Caco-2 (cell line): ENCODE measurements at places on chromosomes 12 and 14.

DNA sequence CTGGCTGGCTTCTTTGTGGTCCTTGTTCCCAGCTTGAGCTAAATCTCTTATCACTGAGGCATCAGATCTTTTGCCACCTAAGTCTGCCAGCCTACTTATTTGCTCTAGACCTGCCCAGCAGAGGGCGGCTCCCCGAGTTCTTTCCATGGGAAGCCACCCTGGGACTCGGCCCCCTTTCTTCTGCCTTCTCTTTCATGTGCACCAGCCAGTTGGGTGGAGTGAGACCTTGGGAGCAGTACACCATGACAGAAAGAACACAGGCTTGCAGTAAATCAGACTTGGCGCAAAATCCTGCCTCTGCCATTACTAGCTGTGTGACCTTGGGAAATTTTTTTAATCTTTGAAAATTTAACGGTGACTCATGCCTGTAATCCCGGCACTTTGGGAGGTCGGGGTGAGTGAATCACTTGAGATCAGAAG lies 7.4 kb downstream of the SMAGP start:
- DNase-seq = peak; percentile 47

DNA sequence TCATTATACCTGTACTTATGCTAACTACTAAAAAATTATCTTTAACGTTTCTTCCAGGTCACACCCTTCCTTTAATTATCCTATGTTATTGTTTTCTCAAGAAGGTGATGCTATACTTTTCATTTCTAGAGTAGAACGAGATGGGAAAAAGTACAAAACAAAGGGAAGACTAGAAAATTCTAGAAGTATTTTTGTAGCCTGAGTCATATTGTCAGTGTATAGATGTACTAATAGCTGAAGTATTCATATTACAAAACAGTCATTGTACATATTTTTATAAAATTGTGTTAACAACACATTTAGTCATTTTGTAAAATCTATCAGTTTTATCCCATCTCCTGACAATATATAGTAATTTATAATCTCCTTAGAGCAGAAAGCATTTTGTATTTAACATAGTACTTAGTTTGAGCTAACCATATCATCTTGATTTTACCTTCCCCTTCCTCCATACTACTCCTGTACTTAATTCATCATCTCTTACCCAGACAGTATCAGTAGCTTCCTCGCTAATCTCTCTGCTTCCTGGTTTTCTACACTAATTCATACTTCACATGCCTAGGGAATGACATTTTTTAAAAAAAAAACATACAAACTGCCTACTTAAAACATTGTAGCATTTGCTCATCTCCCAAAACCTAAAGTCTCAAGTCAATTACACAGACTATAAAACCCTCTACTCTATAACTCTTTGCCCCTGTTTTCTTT lies 920.9 kb downstream of the RPS29 start:
- DNase-seq = no peak

DNA sequence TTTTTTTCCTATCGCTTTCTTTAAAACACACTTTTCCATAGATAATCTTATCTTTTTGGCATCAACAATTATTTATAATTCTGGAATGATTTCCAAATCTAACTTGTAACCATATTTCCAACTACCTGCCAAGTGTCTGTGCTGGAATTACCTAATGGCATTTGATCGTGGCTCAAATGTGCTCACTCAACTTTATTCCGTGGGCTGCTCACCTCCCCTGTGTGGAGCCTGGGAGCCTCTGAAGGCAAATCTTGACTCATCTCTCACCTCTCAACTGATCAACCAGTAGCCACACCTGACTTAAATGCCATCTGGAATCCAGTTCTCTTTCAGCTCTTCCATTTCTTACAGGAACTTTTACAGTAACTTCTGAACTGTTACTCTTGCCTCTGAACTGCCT lies 608.6 kb downstream of the DIO2 start:
- DNase-seq = no peak

GRCh38 chr14:77961847-77962580 lies 162.1 kb downstream of the ADCK1 start:
- DNase-seq = no peak

- no peak for DNase-seq
Observed at GRCh38 chr14:37122288-37122687, 50.1 kb downstream of the SLC25A21 start.

DNA sequence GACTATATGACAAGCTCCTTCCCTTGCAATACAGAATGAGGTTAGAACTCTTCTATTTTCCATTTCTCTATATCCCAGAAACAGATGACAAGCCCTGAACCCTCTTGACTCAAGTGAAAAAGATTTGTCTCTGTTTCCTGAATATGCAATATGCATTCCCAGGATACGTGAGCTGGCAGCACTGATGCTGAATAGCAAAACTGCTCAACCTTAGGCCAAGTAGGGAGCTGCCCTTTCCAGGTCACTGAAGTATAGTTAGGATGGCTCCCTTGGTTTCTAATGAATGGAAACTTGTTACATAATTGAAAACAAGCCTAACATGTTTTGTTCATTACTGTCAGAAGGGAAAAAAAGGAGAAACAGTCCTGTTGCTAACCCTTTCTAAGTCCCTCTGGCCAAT lies 47.9 kb upstream of the PLEKHG7 start:
- DNase-seq = no peak

- no peak for DNase-seq
Observed at GRCh38 chr12:6206327-6206726, 6.1 kb downstream of the CD9 start.

DNA sequence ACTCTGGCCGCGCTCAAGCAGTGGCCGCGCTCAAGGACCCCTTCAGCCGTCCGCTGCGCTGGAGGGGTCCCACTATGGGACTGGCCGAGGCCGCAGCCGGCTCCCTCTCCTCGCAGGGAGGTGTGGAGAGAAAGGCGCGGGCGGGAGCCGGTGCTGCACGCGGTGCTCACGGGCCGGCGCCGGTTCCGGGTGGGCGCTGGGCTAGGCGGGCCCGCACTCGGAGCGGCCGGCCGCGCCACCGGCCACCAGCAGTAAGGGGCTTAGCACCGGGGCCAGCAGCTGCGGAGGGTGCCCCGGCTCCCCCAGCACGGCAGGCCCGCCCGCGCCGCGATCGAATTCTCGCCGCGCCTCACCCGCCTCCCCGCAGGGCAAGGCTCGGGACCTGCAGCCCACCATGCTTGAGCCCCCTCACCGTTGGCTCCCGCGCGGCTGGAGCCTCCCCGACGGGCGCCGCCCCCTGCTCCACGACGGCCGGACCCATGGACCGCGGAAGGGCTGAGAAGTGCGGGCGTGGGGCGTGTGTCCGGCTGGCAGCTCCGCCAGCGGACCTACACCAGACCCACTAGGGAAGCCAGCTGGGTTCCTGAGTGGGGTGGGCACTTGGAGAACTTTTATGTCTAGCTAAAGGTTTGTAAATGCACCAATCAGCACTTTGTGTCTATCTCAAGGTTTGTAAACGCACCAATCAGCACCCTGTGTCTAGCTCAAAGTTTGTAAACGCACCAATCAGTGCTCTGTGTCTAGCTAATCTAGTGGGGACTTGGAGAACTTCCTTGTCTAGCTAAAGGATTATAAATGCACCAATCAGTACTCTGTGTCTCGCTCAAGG lies 49.5 kb downstream of the KLHL28 start:
- DNase-seq = no peak

- DNase-seq = no peak
Observed at GRCh38 chr12:133106253-133106652, 23.8 kb downstream of the ZNF891 start.

DNA sequence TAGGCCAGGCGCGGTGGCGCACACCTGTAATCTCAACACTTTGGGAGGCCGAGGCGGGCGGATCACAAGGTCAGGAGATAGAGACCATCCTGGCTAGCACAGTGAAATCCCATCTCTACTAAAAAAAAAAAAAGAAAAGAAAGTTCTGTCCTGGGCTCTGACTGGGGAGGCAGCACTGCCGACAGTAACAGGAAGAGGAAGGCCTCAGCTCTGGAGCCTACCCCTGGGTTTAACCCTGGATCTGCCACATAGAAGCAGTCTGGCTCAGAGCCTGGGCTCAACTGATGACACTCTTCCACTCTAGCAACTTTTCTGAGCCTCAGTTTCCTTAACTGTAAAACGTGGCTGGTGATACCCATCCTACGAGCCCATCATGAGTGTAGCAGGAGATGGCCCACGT lies 60.5 kb downstream of the ACTN1 start:
- DNase-seq = no peak

DNA sequence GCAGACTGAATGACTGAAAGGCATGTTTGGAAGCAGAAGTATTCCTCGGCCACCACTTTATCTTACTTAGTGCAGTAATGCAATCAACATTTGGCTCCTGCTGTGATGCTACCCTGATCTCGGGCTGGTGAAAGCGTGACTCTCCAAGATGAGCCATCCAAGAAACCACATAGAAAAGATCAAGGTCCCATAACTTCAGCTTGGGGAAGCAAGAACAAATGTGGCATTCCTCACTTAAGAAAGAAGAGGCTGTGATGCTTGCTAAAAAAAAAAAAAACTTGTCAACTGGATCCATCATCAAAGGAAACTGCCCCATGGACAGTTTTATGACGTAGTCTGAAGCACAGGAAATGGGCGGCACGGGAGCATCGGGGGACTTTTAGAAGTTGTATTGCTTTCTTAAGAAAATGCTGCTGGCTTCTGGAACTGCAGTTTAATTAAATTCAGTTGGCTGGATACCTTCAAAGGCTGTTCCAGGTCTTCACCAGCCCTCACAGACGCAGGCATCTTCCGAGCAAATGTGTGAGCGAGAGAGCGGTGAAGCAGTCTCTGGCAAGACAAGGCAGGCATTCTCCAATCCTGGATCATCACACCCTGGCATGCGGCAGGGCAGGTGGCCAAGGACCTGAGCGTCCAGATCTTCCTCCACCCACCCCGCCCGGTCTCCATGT lies 38.2 kb upstream of the MAP1LC3B2 start:
- no peak for DNase-seq

DNA sequence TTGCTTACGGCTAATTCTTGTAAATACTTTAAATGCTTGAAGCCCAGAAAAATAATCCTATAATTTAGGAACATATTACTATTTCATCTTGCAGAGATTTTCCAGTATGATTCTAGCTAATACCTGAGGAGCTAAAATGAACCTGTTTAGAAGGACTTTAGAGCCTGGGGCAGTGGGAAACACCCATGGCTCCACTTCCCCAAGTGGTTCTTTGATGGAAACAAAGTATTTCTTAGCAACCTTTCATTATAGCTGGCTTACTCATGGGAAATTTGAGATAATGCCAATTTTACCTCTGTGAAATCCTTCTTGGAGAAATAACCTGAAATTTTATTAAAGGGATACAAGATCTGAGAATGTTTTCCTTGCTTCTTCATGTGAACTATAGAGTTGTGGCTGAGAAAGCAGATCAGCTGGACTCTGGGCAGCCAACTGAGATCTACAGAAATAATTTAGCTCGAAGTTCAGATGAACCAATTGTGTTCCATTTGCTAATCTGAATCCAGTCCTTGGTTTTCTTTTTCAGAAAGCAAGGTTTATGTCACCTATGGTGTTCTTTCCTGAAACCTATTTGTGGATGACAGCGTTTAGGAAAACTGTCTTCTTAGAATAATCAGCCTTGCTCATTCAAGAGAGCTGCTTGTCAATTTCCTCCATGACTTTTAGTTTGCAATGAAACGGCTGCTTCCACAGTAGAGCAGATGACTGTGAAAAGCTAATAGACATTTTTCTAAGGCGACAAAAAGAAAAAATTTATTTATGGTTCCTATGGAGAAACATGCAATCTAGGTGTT lies 141.8 kb upstream of the CPM start:
- DNase-seq = no peak

- no peak for DNase-seq
Observed at GRCh38 chr12:116689979-116690744, 47.7 kb downstream of the SPRING1 start.

DNA sequence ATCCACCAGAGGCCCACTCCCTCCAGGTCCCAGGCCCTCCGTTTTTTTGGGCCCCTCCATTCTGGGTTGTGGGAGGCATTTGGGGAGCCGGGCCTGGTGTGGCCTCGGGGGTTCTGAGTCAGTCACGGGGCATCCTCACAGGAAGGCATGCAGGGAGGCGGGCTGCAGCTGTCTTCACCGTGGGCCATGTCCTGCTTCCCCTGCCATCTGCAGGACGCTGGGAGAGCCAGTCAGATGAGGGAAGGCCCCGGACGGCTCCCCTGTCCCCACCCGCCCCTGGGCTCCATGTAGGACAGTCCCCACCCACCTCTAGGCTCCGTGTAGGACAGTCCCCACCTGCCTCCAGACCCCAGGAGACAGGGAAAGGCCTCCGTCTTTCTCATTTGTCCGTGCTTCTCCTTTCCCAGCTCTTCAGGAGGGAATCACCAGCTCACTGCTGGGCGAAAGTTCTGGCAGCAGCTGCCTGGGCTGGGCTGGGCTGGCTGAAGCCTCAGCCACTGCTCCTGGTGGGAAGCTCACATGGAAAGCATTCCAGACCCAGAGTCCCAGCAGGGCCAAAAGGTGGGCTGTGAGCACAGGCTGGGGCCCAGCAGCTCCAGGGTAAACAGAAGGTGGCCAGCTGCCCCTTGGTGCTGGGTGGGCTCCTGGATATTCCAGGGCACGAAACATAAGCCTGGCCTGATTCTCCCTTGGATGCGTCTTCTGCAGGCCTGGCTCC lies 217.8 kb downstream of the KIF26A start:
- peak; percentile 21 for DNase-seq

DNA sequence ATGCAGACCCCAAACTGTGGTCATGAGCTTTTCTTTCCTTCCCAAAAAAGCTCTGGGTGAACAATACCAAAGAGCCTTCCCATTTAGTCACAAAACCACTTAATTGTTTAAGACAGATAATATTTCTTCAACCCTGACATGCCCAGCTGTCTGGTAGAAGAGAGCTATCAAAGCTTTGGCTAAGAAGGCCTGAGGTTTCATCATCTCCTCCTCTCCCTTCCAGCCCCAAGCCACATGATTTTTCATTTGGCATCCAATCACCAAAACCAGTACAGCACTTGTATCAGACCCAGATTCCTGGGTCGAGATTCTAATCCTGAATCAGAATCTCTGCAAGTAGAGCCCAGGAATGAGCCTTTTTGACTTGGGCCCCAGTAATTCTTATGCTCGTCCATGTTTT lies 199.6 kb upstream of the TMEM260 start:
- no peak for DNase-seq

DNA sequence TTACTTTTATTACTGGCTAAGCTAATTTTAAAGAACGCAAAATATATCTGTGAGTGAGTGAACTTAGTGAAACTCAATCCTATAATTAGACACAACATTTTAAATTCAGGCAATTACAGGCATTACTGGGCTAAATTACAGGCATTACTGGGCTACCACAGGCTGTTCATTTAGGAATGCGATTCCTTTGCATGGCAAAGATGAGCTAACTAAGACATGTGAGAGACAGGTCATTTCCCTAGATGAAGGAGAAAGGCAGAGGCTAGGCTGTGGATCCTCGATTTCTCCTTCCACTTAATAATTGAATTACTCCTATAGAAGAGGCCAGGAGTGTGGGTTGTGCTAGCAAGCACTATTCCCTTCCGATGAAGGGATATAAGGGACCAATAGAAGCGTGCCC lies 429.4 kb upstream of the LMO3 start:
- no peak for DNase-seq

GRCh38 chr12:122987086-122987951 lies 6.8 kb downstream of the ARL6IP4 start:
- no peak for DNase-seq
